Diencephalon (tissue), 1 donor: ENCODE measurements at places on chromosomes 4 and X. TPM values are rescaled to one million over a fixed set of nuclear protein-coding genes. Genes with fewer than 3 reads are reported as not detected.

Gene CDX4
- not detected for total RNA-seq

Gene TLL1
- total RNA-seq: 4.6 TPM

Gene NOX1
- not detected for total RNA-seq

Gene IGSF1
- 13.6 TPM for total RNA-seq

Gene IQCM
- total RNA-seq: not detected

Gene ART3
- total RNA-seq: 5.1 TPM

Gene PPP4R3C
- not detected for total RNA-seq

Gene ARX
- 10.4 TPM for total RNA-seq

Gene SLC6A14
- not detected for total RNA-seq

Gene GATA1
- not detected for total RNA-seq

Gene CLNK
- not detected for total RNA-seq

Gene ZMAT1
- 8.5 TPM for total RNA-seq

Gene GLOD5
- not detected for total RNA-seq

Gene DCAF8L2
- not detected for total RNA-seq

Gene MAGEA12
- total RNA-seq: not detected

Gene OTC
- total RNA-seq: 0.23 TPM

Gene POF1B
- 0.23 TPM for total RNA-seq

Gene ZXDA
- 21.2 TPM for total RNA-seq

Gene ADAM29
- total RNA-seq: 1.4 TPM

Gene CCDC120
- 3.5 TPM for total RNA-seq

Gene PDE6B
- total RNA-seq: 9.2 TPM

Gene GPR82
- total RNA-seq: not detected

Gene PRRG1
- 15.2 TPM for total RNA-seq

Gene TMPRSS11A
- total RNA-seq: not detected

Gene SHOX
- total RNA-seq: 0.23 TPM

Gene CLOCK
- total RNA-seq: 37.1 TPM

Gene CD38
- total RNA-seq: 8.1 TPM

Gene GAGE2A
- not detected for total RNA-seq

Gene MAP3K15
- total RNA-seq: 0.46 TPM

Gene MAGEC2
- total RNA-seq: not detected

Gene TRIM61
- total RNA-seq: 3.2 TPM

Gene CXCL10
- total RNA-seq: 0.46 TPM

Gene UGT8
- 15.0 TPM for total RNA-seq

Gene TMEM35A
- 125 TPM for total RNA-seq

Gene PTTG2
- not detected for total RNA-seq

Gene CCNA2
- total RNA-seq: 13.4 TPM

Gene QRFPR
- 8.8 TPM for total RNA-seq

Gene BMPR1B
- 26.1 TPM for total RNA-seq

Gene PRDM8
- 5.3 TPM for total RNA-seq

Gene EPHA5
- 84.4 TPM for total RNA-seq

Gene P2RY4
- total RNA-seq: not detected

Gene CDS1
- total RNA-seq: 22.6 TPM

Gene GAGE1
- total RNA-seq: not detected

Gene SRPX2
- 0.69 TPM for total RNA-seq

Gene SMC1A
- 21.5 TPM for total RNA-seq
